ENCODE measurements at places on chromosomes 5 and 9.

DNA sequence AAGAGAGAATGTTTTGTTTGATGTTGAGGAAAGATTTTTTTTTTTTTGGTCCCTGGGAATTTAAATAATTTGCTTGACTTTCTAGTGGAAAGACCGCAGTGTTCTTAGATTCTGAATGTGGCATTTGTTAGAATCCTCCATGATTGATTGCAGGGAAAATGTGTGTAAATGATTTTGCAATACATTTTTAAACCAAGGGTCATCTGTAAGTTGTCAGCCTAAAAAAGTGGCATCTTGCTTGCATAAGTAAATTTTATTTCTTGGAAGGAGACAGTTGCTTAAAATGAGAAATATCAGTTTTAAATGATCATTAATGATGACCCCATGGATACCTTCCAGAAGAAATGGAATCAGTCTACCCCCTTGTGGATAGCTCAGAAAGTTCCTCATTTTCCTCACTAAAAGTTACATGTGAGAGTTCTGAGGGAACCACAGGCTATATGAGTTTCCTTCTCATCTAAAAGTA, 105.1 kb upstream of the SLC25A48 start:
- no peak for DNase-seq

DNA sequence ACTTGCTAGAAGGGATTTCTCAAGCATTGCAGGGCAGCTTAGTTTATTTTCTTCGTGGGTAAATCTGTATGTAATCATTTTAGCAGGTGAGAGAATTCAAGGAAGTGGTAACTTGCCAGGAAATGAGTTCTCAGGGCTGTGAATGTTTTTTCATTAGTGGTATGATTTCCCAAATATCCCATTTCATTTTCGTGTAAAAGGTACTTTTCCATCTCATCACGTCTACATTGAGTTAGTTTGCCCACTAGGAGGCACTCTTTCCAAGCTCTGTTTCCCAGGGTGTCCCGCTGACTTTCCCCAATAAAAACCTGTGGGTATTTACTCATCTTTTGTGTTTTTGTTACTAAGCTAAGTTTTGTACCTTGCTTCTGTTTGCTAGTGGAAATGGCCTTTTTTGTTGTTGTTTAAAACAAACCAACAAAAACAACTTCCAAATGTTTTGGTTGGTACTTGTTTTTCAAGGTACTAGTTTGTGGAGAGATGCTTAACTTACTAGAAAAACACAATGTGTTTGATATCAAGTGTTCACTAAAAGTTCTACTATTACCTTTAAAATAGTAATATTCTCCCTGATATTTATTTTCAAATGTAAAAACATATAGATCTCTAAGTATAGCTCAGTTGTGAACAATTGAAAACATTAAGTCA, 373.6 kb downstream of the ADGRV1 start:
- peak; percentile 68 for DNase-seq

GRCh38 chr5:90475436-90475980, 844 bp downstream of the POLR3G start:
- DNase-seq, result no peak

GRCh38 chr5:14667290-14667689, 2.8 kb downstream of the OTULIN start:
- DNase-seq, result no peak

GRCh38 chr9:128819716-128820664, 1.7 kb downstream of the ENDOG start:
- DNase-seq, result no peak

- DNase-seq, result no peak
Measured at GRCh38 chr5:154571325-154572035, 93.5 kb upstream of the HAND1 start.

DNA sequence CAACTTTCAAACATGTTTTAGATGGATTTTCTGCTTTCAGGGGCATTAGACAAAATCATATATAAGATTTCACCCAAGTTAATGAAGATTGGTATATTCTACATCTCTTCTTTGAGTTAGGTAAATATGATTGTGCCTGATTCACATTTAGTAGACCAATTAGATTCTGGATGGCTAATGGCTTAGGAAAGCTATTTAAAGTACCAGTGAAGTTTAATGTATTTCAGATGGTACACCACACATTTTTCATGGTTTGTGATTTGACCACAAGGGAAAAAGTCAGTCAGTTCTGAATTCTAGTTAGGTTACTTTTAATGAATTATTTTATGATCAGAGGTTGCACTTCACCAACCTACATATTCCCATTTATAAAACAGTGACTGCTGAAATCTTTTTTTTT, 409.7 kb downstream of the ADGRV1 start:
- no peak for DNase-seq

- no peak for DNase-seq
Measured at GRCh38 chr9:101398930-101399642, 435 bp downstream of the ZNF189 start.

GRCh38 chr9:75910731-75911130, 20.3 kb downstream of the PCSK5 start:
- no peak for DNase-seq

GRCh38 chr9:112280904-112281303, 52.5 kb downstream of the PTBP3 start:
- no peak for DNase-seq

DNA sequence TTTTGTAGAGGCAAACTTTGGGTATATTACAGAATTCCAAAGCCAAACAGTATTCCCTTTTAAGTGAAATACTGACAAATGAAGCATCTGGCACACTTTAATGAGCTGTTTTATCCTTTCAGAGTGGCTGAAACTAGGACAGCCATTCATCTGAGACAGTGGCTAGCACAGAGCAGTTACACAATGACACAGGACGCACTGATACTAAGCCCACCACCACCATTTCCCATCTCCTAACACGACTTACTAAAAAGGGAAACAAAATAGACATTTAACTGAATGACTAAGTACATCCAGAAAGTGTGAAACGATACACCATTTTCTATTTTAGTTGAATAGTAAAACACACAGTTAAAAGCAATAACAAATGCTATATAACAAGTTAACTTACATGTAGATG, 120.4 kb upstream of the RETREG1 start:
- no peak for DNase-seq

DNA sequence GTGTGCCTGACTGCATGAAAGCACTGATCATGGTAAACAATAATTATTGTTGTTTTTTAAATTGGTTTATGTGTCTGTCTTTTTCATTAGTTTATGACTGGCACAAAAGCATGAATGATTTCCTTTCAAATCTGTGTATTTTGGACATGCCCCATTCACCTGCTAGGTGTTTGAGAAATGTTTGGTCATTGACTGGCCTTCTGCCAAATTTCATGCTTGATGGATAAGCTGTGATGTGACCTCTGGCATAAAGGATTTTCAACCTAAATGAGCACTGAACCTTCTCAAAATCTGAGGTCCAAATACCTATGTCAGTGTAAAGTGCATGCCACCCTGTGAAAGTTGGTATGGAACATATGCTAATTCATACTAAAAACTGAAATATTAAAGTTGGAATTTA, 204.5 kb downstream of the BRINP1 start:
- no peak for DNase-seq

DNA sequence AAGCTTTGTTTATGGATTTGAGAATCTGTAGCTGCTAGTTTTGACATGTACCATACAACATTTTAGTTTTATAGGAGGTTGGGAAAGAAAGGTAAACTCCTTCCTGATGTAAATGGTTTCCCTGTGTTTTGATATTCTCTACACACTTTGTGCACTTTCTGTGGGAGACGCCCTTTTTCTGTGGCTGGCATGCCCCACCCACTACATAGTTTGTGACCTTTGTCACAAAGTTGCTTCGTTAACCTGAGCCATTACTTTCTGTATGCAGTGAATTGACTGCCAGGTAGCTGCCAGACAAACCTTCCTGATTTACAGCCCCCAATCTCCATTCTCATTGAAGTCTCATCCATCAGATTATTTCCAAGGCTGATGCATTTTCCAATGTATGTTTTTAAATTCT, 90.6 kb downstream of the NLN start:
- no peak for DNase-seq

- DNase-seq, result peak; percentile 16
Measured at GRCh38 chr9:76419782-76420380, 25.7 kb upstream of the RFK start.

GRCh38 chr5:159184858-159185381, 24.4 kb downstream of the RNF145 start:
- DNase-seq, result peak; percentile 70

DNA sequence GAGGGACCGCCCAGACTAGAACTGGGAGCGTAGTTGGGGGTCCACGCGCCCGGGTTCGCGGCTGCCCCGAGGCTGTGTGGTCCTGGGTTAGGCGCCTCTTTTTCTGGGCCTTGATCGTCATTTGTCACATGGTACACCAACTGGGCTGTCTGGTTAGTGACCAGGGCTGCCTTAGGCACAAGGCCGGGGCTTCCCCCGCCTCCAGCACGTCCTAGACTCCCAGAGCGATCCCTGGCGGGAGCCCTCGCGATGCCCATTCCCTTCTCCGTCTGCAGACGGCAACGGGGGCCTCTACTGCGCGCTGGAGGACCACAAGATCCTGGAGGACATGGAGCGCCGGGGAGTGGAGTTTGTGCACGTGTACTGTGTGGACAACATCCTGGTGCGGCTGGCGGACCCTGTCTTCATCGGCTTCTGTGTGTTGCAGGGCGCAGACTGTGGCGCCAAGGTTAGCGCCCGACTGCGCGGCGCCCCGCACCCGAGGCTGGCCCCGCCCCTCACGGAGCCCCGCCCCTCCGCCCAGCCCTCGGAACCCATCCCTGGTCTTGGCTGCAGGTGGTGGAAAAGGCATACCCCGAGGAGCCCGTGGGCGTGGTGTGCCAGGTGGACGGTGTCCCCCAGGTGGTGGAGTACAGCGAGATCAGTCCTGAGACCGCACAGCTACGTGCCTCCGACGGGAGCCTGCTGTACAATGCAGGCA, 1.5 kb downstream of the UAP1L1 start:
- DNase-seq, result no peak

GRCh38 chr9:4936277-4936676, 48.8 kb upstream of the JAK2 start:
- DNase-seq, result no peak

DNA sequence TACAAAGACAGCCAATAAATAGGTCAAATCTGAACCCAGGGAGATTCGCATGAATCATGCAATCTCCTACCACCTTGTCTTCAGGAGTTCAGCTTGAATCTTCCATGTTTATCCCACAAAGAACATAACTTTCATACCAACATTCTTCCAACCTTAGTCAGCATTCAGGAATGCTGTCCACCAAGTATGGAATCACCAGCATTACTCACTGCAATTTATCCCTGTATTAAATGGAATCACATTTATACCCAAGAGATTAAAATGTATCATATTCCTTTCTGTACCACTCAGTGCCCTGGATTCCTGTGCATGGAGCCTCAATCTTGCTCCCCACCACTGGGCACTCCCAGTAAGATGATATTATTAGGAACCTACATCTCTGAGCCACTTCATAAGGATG, 162.6 kb downstream of the GLIS3 start:
- DNase-seq, result peak; percentile 76
